Activated T-cell treated with anti-CD3 and anti-CD28 coated beads, Interleukin-2, amount 50 U/mL, for 72 hours (primary cell): ENCODE measurements at places on chromosomes 1 and 21. TPM values are rescaled to one million over a fixed set of nuclear protein-coding genes. Genes with fewer than 3 reads are reported as not detected.

DNA sequence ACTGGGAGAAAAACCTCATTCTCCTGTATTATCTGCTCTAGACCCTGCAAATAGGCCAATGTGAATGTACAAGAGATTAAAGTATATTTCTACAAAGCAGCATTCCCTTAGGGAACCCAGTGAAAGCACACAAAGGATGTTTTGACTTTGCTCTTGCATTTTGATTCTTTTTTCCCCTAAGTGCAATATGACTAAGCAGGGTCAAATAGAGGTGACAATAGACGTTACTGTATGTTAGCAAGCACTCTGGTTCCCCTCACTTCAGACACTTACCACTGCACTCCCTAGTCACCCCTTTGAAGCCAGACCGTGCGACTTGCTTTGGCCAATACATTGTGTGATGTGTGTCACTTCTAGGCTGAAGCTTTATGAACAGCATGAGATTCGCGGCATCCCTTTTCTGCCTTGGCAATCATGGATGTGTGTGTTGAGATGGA is 209.7 kb downstream of the RHOU start:
- no peaks in the 10 kb centered on the region for H3K36me3 ChIP-seq
- no peaks in the 10 kb centered on the region for H3K27me3 ChIP-seq
- no peak overlapping the region for H3K4me3 ChIP-seq
- no peaks in the 10 kb centered on the region for H3K4me1 ChIP-seq
- DNase-seq: no peak

DNA sequence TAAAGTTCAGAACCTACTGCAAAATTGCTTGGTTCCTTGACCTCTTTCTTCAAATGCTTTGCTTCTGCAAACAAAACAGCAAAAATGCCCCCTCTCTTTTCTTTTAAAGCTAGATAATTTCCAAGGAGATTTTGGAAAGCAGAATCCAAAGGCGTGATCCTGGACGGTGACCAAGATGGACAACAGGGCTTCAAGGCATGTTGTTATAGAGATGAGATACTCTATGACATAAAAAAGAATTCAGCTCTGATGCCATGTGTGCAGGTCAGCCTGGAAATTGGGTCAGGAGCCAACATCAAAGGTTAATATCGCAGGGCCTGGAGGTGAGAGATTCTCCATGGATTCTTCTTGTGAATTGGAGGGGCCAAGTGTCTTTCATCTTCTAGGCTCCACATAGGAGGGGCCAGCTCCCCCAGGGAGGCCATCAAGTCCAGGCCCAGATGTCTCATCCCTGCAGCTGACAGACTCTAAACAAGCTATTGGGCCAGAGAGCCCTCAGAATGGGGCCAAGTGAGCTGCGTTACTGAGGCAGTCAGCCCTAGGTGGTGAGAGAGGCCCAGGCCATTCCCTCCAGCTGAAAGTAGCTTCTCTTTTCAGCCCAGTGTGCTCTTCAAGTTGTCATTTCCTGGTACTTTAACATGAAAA is 45.5 kb downstream of the NMNAT2 start:
- no peak for DNase-seq
- no peaks in the 10 kb centered on the region for H3K36me3 ChIP-seq
- H3K27me3 ChIP-seq: peaks cover 19% of the 10 kb centered on the region
- no peaks in the 10 kb centered on the region for H3K4me1 ChIP-seq
- no peak overlapping the region for H3K4me3 ChIP-seq
- H3K27ac ChIP-seq: no peak overlapping the region

DNA sequence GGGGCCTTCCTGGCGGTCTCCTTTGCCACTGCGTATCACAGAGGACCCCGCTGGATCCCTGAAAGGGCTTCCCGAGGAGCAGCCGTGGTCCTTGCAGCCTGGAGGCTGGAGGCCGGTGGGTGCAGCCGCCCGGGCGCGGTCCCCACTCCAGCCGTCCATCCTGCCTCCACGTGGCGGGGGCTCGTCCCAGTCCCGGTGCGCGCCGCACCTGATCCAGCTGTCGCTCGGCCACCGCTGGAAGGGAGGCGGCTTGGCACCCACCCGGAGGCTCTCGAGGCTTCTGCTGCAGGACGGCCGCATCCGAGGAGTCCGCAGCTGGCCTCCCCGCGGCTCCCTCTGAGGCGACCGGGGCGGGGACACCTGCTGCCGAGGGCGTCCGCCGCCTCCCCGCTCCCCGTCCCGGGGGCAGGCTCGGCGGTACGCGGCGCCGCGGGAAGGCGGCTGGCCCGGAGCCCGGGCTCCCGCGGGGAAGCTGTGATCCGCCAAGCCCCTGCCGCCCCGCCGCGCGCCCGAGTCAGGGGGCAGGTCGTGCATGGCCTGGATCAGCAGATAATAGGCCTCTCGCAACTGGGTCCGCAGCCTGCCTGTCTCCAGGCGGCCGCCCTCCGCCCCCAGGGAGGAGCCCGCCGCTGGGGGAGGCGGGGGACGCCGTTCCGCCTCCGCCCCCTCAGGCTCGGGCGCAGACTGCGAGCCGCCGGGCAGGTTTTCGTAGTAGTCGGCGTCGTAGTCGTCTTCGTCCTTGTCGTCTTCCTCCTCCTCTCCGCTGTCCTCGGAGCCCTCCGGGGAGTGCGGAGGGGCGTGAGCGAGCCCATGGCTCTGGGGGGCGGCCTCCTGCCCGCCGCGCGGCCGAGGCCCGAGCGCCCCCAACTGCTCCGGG is at the start of gene SYDE2:
Gene SYDE2 (minus strand): TSS at position 554 of the 877 bp plus-strand sequence. CDS start 20 bp downstream, at position 534.
- DNase-seq: peak; percentile 81
- no peaks in the 10 kb centered on the region for H3K27me3 ChIP-seq
- H3K4me1 ChIP-seq: peaks cover 25% of the 10 kb centered on the region
- H3K36me3 ChIP-seq: peaks cover 4% of the 10 kb centered on the region
- H3K4me3 ChIP-seq: peak within 1 kb of the TSS; percentile 94

DNA sequence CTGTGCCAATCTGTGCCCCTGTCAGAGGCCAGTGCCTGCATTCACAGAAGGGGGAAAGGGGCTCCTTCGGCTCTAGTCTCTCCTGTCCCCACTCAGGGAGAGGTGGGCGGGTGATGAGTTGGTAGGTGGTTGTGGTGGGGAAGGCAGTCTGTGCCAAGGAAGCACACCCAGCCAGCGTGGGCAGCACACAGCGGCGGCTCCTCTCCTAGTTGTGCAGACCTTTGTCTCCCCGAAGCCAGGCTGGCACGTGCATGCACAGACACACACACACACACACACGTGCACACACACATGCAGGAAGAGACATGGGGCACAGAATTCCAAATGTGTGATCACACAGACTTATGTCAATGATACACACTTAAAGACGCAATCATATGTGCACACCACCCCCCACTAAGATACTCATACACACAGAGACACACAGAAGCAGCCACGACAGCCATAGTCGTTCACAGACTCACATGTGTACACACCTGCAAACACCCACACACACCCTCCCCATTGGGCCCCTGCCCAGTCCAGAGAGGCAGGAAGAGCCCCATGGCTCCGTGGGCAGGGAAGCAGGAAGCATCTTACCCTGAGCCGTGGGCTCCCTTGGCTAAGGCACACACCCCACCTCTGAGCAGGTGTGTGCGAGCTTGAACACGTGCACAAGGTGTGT is 16.4 kb downstream of the RIMS3 start:
- peaks cover 8% of the 10 kb centered on the region for H3K4me1 ChIP-seq
- H3K27me3 ChIP-seq: peaks cover 7% of the 10 kb centered on the region
- no peak overlapping the region for H3K4me3 ChIP-seq
- H3K36me3 ChIP-seq: no peaks in the 10 kb centered on the region

Gene AGMAT
- 8.5 TPM for total RNA-seq

- DNase-seq: no peak
- H3K27me3 ChIP-seq: no peaks in the 10 kb centered on the region
- H3K27ac ChIP-seq: no peak overlapping the region
- peaks cover 42% of the 10 kb centered on the region for H3K4me1 ChIP-seq
Observed at GRCh38 chr1:161223805-161224694, 622 bp upstream of the APOA2 start.

DNA sequence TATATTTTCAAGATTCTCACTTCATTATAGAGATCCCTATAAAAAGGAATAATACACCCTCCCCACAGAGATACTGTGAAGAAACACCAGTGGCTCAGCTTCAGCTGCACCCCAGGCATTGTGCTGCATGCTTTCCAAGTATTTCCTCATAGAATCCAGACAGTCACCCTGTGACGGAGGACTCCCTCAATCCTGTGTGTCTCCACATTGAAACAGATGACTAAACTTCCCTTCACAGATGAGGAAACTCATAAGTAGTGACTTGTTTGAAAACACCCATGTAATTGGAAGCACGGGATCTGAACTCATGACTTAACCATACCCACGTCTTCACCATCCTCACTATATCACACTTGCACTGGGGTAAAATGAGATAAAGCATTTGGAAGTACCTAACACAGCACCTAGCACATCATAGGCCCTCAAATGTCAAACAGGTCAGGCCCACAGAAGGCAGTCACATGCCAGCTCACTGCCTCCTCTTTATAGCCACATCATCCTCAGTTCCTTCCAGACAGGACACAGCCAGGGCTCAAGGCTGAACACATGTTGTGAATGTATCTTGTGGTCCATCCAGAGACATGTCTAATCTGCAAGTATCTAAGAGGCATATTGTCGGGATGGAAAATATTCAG is 55.2 kb downstream of the GPR161 start:
- H3K36me3 ChIP-seq: no peaks in the 10 kb centered on the region
- peaks cover 14% of the 10 kb centered on the region for H3K4me1 ChIP-seq
- peak overlapping the region; percentile 38 for H3K27ac ChIP-seq
- H3K27me3 ChIP-seq: no peaks in the 10 kb centered on the region

GRCh38 chr1:227796359-227796915 is 19.0 kb upstream of the PRSS38 start:
- no peaks in the 10 kb centered on the region for H3K36me3 ChIP-seq
- no peak overlapping the region for H3K4me3 ChIP-seq
- no peak for DNase-seq
- no peaks in the 10 kb centered on the region for H3K27me3 ChIP-seq
- H3K4me1 ChIP-seq: no peaks in the 10 kb centered on the region
- no peak overlapping the region for H3K27ac ChIP-seq

Gene BNIPL
- 2.8 TPM for total RNA-seq

Gene DDOST
- 175 TPM for total RNA-seq

DNA sequence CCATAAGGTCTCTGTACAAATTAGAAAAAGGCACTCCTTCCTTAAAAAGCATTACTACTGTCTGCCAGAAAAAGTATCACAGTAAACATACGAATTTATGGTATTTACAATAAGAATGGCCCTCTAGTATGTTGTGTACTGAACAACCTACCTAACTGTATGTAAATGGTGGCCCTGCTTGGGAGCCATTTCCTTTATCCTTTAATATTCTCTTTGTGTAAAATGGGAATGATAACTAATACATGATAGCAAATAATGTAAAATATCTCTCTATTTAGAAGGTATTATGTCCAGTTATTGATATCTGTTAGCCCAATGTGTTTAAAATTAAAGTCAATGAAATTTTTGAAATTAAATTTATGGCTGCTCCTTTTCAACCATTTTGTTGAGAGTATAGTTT is 5.2 kb downstream of the DR1 start:
- H3K36me3 ChIP-seq: peaks cover 13% of the 10 kb centered on the region
- no peak overlapping the region for H3K27ac ChIP-seq
- peaks cover 50% of the 10 kb centered on the region for H3K4me1 ChIP-seq
- H3K4me3 ChIP-seq: peak overlapping the region; percentile 32
- no peaks in the 10 kb centered on the region for H3K27me3 ChIP-seq
- no peak for DNase-seq

GRCh38 chr1:22662986-22663408 is 10.0 kb downstream of the C1QB start:
- H3K4me3 ChIP-seq: no peak overlapping the region
- DNase-seq: no peak
- peaks cover 10% of the 10 kb centered on the region for H3K27me3 ChIP-seq
- no peaks in the 10 kb centered on the region for H3K4me1 ChIP-seq
- H3K36me3 ChIP-seq: no peaks in the 10 kb centered on the region

DNA sequence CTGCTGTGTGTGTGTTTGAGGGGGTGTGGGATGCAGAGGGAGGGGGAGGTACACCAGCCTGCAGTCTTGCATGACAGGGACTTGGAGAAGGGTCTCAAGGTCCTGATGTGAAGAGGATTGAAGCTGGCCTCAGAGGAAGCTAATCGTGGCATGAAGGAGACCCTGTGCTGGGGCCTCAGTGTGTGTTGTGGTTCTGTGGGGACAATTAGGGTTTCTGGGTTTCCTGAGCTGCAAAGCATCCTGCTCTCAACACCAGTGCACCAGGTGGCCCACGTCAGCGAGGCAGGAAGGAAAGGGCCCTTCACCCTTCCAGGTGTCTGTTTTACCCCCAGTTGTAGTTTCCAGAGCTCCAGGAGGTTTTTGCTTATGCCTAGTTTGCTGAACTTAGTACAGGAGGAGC is 52.8 kb downstream of the TENT5C start:
- no peak overlapping the region for H3K27ac ChIP-seq
- H3K36me3 ChIP-seq: peaks cover 12% of the 10 kb centered on the region
- H3K4me1 ChIP-seq: peaks cover 98% of the 10 kb centered on the region
- H3K4me3 ChIP-seq: peak overlapping the region; percentile 81
- H3K27me3 ChIP-seq: peaks cover 7% of the 10 kb centered on the region
- DNase-seq: peak; percentile 75

Gene PDC
- not detected for total RNA-seq

Gene OR2T10
- total RNA-seq: not detected

DNA sequence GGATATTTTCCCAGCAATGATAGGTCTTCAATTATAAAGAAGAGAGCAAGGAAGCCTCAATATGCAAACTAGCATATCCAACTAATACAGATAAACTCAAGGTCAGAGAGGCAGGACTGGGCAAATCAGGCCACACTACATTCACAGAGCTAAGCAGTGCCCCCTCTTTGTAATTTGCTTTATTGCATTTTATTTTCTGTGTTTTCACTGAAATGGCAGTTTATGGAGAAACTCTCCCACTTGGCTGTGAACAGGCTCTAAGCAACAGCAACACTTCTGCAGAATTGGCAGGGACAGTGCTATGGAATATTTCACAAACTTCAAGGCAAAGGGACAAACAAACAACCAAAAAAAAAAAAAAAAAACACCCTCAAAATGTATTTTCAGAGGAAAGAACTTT is 93.4 kb upstream of the SOD1 start:
- no peaks in the 10 kb centered on the region for H3K27me3 ChIP-seq
- H3K36me3 ChIP-seq: no peaks in the 10 kb centered on the region
- DNase-seq: no peak
- H3K4me1 ChIP-seq: no peaks in the 10 kb centered on the region
- no peak overlapping the region for H3K4me3 ChIP-seq
- no peak overlapping the region for H3K27ac ChIP-seq

Gene FCRL4
- not detected for total RNA-seq

Gene KPRP
- not detected for total RNA-seq

DNA sequence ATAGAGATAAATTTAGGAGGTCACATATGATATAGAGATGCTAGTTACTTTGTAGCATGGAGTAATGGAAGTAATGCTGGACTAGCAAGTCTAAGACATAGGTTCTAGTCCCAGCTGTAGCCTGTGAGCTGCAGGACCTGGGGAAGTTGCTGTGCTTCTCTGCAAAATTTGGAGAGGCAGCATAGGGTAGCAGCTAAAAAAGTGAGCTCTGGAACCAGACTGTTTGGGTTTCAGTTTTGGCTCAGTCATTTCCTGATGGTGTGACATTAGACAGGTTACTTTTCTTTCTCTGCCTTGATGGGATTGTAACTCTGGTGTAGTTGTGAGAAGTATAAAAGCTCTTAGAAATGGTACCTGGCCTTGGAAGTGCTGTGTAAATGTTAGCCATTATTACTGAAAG is 3.3 kb downstream of the METTL13 start:
- H3K4me1 ChIP-seq: peaks cover 76% of the 10 kb centered on the region
- DNase-seq: no peak
- peak overlapping the region; percentile 83 for H3K4me3 ChIP-seq
- H3K27ac ChIP-seq: peak overlapping the region; percentile 95
